GM23338 (cell line): ENCODE measurements at places on chromosomes 5 and 9.
A peak's percentile ranks its signal among the peaks of the same experiment; 100 is the strongest.

DNA sequence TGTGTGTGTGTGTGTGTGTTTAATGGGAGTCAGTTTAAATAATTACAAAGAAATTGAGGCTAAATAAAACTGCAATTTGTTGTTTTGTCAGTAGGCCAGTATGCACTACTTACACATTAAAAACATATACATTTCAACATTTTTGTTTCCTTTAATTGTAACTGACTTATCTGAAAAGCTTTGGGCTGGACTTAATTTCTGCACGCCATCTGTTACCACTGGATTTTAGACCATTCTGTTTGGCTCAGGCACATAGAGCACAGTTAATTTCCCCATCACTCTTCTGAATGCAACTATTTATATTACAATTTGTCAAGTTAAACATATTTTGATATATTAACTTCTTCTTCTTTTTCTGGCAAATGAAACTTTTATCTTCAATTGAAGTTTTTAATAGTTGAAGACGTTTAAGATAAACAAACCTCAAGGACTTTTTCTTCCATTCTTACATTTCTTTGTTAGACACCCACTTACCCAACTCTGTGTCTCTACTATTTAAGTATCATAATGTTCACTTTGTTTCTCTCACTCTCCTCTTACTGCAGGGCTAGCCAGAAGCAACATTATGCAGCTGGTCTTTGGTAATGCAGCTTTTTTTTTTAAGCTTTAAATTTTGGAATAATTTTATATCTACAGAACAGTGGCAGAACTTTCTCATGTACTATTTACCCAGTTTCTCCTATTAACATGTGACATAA is 253.4 kb upstream of the ANKH start:
- no peak for DNase-seq

GRCh38 chr9:136333486-136333885 is 6.1 kb downstream of the GPSM1 start:
- no peak for DNase-seq

DNA sequence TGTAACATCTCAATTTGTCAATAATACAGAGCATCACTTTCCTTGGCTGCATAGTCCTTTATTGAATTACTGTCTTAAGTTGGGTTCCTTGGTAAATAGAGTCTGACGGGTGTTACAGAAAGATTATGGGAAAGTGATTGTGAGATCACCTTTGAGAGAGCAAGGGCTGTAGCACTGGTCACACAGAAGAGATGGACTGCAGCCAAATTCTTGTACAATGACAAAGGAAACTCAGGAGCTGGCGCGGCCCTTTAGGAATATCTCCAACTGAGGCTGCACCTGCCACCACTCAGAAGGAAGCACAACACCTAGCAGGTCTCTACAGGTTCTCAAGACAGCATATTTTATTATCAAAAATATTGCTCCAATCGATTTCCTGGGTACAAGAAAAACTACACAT is 350.0 kb upstream of the ISL1 start:
- no peak for DNase-seq

DNA sequence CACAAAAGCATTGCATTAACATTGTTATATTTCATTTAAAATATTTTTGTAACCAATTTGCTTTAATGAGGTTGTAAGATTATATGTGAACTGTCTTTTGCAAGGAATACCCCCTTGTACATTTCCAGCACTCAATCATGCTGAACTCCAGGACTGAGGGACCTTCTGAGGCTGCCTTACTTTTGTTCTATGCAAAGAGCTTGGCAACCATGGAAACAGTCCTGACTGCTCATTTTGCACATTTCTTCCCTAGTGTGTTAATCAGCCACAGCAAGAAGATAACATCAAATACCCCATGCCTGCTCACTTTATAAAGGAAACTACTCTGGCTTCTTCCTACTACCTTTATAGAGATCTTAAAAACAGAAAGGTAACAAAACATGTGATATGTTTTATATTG is 355.6 kb upstream of the IZUMO3 start:
- no peak for DNase-seq

DNA sequence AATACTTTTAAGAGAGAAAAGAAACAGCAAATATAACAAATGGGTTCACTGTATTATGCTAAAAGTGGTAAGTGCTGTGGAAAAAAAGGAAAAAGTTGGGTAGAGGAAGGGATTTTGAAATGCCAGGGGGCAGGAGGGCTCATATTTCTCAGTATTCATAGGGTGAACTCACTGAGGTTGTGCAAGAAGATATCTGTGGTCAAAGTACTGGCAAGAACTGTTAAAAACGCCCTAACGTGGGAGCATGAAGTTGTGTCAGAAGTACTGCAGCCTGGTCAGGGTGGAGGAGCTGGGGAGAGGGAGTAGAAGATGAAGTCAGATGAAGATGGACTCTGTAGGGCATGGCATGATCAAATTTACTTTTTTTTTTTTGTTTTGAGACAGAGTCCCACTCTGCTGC is 31.2 kb upstream of the SLC28A3 start:
- DNase-seq, result no peak

GRCh38 chr9:70802758-70803436 is 318.5 kb downstream of the TRPM3 start:
- peak; percentile 38 for DNase-seq

DNA sequence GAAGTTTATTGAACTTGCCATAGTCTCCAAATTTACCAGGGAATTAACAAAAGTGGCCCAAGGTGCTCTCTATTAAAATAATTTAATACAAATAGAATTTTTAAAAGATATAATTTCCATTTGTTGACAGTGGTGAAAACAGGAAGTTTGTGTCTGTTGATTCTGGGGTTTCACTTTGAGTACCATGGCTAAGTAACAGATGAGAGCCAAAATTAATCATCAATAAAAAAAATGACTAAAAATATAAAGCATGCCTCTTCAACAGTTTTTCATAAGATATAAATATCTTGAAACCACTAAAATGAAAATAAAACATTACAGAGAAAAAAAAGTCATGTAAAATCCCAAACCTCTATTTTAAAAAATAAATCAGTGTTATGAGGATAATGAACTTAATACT is 49.8 kb downstream of the SGCD start:
- DNase-seq, result no peak

GRCh38 chr9:111728143-111728542 is 66.6 kb downstream of the SHOC1 start:
- no peak for DNase-seq

DNA sequence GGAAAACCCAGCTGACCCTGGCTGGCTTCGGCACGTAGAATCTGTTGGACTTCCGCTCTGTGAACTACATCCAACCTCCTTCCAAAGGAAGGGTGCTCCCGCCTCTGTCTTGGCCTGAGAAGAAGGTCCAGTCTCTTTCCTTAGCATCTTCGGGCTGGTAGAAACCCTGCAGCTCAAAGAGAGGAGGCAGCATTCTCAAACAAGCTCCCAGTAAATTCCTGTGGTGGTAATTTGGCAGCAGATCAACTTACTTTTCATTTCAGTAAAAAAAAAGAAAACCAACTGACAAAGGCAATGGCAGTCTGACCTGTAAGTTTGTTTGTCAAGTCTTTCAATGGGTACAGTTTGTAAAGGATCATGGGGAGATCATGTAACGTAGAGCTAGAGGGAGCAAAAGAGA is 176.7 kb downstream of the MED10 start:
- no peak for DNase-seq

- no peak for DNase-seq
Observed at GRCh38 chr5:7756453-7756852, 94.5 kb downstream of the CFAP90 start.

DNA sequence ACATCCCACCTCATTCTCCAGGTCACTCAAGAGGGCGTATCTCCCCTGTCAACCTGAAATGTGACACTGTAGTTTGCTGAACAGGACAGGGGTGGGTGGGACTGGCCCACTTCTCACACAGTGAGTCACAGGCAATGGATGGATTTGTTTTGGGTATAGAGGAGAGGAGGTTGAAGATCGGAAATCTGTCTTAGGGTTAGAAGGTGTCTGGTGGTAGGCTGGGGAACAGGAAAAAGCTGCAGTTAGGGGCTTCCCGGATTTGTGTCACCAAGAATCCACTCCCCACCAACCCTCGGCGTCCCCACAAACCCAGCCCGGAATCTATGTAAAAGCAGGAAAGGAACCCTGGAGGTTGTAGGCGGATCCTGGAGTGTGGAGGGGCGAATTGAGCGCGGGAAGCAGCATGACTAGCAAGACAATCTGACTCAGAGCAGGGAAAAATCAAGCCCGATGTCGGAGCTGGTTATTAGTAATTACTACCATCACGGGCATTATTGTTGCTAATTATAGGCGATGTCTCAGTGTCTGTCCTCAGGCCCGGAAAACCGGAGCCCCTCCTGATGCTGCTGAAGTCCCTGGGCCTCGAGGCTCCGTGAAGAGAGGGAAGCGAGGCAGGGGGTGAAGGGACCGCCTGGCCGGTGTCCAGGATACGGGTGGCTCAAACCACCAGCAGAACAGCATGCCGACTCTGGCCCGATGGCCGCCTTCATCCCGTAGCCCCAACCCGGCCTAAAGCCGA is 1.7 kb upstream of the IRX1 start:
- peak; percentile 64 for DNase-seq

DNA sequence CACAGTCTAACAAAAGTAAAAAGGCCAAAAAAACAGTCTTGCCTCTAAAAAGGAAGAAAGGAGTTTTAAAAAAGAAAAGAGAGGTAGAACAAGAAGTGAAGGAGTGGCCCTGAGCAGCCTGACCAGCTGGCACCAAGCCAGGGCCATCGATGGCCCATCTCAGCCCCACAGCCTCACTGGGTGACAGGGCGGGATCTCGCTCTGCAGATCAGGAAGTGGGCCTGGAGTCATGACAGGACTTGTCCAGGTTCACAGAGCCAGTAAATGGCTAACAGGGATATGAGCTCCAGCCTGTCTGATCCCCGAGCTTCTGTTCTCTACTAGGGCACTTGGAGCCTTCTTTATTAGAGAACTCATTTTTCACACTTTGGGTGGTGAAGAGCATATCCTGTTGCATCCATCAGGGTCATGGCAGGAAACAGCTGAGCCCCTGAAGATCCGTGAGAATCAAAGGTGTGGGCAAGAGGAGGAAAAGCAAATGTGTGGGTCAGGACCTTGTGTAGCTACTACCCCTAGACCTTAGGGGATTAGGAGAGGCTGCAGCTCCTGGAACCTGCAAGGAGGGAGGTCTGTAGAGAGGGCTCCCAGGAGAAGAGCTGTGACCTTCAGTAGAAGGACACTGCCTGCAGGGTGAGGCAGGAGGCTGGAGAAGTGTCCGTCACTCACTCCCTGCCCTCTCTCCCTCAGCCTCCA is 299.0 kb upstream of the MSX2 start:
- no peak for DNase-seq

GRCh38 chr5:174082286-174082685 is 36.8 kb downstream of the NSG2 start:
- DNase-seq, result no peak

- no peak for DNase-seq
Observed at GRCh38 chr9:16475257-16475656, 395.2 kb downstream of the BNC2 start.

DNA sequence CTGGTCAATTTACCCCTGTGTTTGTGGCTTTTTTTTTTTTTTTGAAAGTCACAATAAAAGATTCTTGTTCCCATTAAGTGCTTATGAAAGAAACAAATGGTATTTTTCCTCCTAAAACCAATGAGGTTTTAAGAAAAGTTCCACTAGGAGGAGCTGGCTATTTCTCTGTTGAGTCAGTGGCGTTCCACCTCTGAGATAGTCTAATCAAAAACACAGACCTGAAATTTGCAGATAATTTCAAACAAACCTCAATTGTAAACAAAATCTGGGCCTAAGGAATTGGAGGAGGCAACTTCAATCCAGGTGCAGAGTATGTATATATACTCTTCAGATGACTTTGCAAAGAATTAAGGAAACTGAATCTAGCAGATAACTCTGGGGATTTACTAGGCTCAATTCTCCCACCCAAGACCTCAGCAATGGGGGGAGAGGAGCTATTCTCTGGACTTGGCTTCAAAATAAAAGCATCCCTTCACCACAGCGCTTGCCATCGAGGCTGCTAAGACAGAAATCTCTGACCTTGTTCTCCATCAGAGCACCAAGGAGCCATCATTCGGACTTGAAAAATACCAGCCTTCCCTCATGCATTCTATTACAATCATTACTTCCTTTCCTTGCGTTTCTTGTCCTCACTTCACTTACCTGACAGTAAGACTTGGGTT is 52.4 kb downstream of the FANCC start:
- DNase-seq, result peak; percentile 61

GRCh38 chr9:7315746-7316145 is 483.8 kb downstream of the DMAC1 start:
- no peak for DNase-seq

DNA sequence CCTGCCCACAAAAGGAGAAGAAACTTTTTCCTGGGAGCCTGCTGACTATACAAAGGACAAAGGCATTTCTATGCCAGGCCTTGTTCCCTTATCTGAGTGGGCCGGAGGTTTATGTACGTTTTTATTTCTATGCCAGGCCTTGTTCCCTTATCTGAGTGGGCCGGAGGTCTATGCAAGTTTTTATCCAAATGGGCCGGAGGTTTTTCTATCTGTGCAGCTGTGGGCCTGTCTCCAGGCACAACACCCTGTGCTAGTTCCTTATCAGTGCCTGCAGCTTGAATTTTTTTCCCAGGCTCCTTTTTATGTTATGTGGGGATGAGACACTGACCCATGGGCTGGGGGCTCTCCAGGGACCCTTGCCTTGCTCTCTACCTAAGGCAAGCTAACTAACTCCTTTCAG is 5.5 kb downstream of the SLC25A2 start:
- no peak for DNase-seq

GRCh38 chr9:112680731-112681402 is 37.0 kb downstream of the INIP start:
- peak; percentile 40 for DNase-seq

GRCh38 chr5:107990881-107991810 is 320.4 kb upstream of the EFNA5 start:
- DNase-seq, result no peak

DNA sequence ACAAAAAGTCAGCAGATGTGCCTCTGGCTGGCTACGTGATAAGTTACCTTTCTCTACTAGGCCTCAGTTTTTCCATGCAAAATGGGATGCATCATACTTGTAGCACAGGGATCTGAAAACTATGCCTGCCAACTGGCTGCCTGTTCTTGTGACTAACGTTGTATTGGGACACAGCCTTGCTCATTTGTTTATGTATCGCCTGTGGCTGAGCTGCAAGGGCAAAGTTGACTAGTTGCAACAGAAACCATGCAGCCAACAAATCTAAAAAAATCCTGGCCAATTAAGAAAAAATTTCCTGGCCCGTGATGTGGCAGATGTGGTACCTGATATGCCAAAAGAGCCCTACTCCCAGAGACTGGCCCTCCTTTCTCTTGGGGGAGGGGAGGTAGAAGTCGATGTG is 131.3 kb downstream of the SEC61B start:
- DNase-seq, result no peak

GRCh38 chr9:93183663-93184431 is at the start of gene WNK2:
WNK2 (plus strand) TSS chr9:93184139; CDS start chr9:93184930, 791 bp downstream.
- peak; percentile 64 for DNase-seq

GRCh38 chr5:10747678-10748622 is 13.1 kb downstream of the DAP start:
- DNase-seq, result no peak

- DNase-seq, result no peak
Observed at GRCh38 chr5:67875601-67876000, 340.0 kb upstream of the PIK3R1 start.

- no peak for DNase-seq
Observed at GRCh38 chr9:131037335-131038255, 28.6 kb downstream of the LAMC3 start.
